ENCODE measurements at places on chromosomes 5 and 9.

DNA sequence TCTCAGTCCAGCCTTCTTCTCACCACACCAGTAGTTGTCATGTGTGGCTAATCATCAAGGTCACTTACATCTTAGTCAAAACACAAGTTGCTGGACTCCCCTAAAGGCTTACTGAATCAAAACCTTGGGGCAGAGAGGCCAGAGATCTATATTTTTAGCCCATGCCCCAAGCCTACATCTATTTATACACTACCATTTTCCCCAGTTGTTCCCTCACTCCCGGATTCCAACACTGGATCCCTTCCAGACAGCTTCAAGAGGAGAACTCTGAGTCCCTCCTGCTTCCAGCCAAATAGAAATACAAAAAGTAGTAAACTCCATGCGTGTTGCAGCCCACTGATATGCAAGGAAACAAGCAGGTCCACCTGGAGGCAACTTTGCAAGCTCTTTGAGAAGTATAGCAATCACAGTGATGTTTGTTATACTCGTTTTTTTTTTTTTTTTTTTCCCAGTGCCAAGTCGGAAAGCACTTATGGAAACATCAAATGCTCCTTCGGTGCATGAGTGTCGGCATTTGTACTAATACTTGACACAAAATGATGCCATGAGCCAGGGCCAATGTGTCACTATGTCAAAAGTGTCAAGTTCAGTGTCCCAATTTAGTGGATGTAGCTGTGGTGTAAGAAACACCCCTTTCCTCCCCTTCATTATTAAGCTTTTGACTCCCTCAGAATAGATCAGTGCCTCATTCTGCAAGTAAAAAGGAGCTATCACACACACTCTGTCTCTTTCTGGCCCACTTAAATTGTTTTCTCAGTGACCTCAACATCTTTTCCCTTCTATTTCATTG lies 594.2 kb upstream of the SGCD start:
- DNase-seq: no peak

DNA sequence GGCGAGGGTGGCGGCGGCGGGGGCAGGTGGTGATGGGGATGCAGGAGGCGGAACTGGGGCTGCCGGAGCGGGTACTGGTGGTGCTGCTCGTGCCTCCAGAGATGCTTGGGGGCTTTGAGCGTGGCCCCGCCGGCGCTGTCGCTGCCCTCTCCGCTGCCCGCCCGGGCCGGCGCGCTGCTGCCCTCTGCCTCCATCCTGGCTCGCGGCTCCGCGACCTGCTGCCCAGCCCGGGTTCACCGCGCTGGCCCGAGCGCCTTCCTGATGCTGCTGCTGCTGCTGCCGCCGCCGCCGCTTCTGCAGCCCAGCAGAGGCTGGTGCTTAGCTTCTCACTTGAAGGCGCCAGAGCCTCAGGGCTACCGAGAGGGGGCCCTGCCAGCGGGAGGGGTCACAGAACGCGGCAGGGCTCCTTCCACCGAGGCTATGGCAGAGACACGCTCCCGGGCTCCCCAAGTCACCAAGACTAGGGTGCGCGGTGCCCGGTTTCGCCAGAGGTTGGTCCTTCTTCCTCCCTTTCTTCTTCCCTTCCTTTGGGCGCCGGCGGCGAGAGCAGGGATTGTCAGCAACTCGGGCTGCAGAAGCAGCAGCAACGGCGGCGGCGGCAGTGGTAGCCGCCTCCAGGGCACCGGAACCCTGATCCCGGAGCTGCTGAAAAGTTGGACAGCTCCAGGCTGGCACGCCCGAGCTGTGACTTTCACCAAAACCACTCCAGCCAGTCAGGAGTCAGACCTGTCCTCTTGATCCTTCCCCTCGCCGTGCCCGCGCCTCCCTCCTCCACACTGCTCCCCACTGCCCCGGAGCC lies at the start of gene PDE4D:
TSS of gene PDE4D (minus strand) at position 298 of the 799 bp plus-strand sequence.
- DNase-seq: no peak

DNA sequence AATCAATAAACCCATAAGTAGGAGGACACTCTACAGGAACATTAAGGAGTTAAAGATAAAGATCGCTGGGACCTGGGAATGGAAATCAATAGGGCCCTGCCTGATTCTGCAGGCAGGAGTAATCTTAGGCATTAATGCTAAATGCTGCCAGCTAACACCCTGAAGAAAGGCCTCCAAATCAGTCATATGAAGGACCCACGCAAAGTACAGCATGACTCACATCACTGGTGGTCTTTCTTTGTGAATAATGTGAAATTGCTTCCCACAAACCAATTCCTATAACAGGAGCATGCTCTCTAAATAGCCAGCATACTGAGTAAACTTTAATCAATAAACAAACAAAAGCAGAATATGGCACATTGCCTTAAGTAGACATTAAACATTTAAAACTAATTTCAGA lies 172.3 kb downstream of the SEMA5A start:
- DNase-seq: no peak

DNA sequence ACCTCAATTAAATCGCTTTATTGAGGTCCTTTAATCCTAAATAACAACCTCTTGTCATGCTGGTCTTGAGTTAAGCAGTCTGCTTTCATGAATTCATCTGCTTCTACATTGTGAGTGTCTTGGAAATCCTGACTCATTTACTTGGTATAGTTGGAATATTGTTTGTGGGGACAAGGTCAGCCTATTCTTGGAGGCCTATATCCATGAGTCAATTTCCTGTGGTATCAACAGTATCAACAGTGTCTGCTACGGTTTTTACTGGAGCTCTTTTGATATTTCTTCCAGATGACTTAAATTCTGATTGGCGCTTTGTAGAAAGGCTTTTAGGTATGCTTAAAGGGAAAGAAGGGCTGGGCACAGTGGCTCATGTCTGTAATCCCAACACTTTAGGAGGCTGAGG lies 71.2 kb upstream of the PARP8 start:
- no peak for DNase-seq

DNA sequence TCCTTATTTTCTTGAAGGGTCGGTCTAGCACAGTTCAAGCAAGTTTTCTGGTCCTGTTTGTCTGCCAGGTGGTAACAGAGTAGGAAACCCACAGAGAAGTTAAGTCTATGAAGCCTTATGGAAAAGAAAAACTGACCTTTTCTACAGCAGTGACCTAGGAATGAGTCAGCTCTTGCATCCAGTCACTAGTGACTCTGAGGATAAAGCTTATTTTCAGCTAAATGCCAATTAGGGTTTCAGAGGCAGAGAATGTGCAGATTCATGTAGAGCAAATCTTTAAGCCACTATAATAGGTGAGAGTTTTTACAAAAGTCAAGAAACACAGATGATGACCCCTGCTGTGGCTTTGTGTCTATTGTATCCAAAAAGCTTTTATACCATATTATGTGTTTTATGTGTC lies 100.7 kb downstream of the CWC27 start:
- no peak for DNase-seq

GRCh38 chr5:179875741-179876609 lies 17.4 kb upstream of the MRNIP start:
- no peak for DNase-seq

DNA sequence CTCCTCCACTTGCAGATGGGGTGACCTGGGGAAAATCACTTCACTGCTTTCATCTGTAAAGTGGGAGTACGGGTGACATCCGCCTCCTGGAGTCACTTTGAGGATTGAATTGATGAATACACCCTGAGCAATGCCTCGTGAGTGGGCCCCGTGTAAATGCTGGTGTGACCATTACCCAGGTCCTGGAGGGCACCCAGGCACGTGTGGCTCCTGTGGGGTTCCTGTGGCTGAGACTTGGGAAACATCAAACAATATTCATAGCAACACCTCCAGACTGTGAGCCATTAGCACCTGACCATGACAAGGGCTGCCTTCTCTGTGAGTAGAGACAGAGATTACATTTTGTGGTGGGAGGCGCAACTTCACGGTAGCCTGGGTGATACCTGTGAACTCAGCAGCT lies 11.4 kb downstream of the MRPL36 start:
- DNase-seq: no peak

- no peak for DNase-seq
These were observed 131.3 kb downstream of the ZDHHC21 start for GRCh38 chr9:14561929-14562405.

DNA sequence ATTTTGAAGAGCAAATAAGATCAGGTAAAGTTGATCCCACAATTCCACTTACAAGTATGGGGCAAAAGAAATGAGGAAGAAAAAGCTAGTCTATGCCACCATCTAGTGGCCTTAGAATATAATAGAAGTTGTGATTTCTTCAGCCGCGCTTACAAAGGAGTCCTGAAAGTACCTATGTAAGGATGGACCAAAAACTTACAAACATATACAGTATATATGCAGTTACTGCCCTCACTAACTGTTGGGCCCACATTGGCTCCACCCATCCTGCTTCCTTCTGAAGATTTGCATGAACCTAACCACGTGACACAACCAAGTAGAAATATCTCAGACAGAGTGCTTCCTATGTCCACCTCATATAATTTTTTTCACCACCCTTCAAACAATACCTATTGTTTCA lies 11.7 kb upstream of the OR13D1 start:
- no peak for DNase-seq

DNA sequence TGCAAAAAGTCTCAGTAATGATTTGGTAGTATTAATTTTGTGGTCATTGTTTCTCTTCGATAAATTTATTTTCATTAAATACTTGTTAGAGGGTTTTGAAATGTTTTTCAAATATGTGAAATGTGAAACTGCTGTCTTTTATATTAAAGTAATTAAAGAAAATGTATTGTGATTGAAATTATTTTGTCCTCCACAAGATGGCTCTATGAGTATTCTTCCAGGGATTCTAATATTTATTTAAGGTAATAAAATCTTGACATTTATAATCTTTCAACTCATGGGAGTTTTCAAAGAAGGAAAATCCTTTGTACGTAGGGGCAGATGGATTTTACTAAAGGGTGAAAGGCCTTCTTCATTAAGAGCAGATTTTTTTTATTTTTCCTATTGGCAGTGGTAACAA lies 19.3 kb downstream of the ISOC1 start:
- no peak for DNase-seq

DNA sequence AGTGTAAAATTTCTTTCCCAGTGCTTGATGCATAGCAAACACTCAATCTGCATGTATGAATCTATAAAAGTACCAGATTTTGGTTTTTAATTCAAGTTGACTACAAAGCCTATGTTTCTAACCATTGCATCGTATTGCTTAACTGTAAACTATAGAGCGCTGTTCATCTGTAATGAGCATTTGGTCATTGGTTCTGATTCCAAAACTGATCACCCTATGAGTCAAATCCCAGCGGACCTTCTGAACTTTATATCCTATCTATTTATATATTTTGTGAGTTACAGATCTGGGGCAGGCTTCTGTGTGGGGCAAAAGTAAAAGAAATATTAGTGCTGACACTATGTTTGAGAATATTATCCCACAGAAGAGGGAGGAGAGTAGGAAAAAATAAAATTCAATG lies 305.7 kb upstream of the TNC start:
- DNase-seq: no peak

GRCh38 chr9:17613758-17614157 lies 34.9 kb downstream of the SH3GL2 start:
- no peak for DNase-seq

DNA sequence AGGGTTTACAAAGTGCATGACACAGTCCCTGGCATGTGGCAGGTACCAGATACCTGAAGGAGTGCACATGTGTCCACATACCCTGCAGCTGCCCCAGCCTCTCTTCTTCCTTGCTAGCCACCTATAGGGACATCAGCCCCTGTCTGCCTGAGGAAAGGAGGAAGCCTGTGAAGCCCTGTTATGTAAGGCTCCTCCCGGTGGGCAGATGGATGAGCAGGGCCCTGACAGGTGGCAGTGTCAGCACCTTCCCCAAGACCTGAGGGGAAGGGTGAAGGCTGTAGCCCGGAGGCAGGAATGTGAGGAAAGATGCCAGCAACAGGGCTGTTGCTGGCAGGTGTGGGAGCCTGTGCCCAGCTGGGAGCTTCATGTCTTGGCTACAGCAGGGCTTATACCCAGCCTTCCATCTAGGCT lies 21.7 kb downstream of the TCF7 start:
- no peak for DNase-seq

GRCh38 chr5:124239572-124239971 lies 506.9 kb downstream of the ZNF608 start:
- no peak for DNase-seq

- DNase-seq: no peak
These were observed 196.5 kb downstream of the SNX18 start for GRCh38 chr5:54713923-54714581.

- DNase-seq: no peak
These were observed 97.5 kb downstream of the PIP5K1B start for GRCh38 chr9:68802525-68803015.

DNA sequence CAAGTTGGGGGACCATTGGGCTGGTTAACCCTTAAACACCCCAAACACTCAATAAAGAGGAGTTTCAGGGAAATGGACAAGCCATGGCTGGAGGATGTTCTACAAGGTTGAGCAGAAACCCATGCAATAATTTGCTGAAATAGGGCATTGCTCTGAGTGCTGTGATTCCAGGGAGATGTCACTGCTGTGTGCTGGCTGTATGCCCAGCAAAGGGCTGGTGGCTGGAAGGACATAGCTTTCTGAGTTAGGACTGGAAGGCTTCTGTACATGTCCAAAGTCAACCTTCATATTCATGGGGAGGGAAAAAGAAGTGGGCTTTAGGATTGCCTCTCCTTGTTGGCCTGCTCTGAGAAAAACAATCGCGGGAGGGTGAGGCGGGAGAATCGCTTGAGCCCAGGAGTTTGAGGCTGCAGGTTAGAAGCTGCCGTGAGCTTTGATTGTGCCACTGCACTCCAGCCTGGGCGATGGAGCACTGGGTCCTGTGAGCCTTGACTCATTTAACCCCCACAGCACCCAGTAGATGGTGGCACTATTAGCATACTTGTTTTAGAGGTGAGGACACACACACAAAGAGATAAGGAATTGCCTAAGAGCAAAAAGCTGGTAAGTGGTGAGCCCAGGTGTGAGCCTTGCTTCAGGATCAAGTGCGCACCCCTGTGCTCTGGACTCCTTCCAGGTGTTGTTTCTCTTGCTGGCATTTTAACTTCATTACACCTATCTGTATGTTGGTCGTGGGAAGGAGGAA lies 20.4 kb downstream of the IL12B start:
- no peak for DNase-seq

DNA sequence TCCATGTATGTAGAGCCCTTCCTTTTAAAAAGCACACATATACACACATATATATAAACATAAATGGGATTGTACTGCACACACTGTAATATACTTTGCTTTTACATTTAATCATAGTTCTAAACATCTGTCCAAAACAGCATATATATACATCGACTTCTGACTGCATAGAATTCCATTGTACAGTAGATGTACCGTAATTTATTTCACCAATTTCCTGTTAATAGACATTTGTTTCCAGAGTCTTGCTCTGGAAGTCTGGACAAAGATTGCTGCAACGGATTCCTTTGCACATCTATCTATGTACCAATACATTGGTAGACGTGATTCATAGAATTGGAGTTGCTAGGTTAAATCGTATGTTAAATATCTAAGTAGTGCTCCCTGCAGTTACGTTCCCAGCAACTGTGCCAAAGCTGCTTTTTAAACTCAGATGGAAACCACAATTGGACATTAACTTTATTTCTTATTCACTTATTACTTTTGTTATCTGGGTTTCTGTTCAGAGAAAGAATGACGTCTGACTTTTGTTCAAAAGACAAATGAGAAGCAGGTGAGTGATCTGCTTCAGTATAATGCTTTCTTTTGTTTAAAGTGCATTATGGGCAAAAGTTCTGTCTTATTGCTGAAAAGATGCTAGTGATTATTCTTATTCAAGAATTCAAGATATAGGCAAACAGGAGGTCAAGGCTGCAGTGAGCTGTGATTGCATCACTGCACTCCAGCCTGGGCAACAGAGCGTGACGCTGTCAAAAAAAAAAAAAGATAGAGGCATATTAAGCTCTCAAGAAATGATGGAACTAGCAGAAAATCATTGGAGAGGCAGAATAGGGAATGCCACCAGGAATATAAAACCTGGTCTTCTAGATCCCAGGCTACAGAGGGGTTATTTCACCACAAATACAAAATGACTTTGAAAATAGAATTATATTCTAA lies 138.2 kb downstream of the FGF1 start:
- DNase-seq: no peak

- no peak for DNase-seq
These were observed 125.5 kb downstream of the GABRB2 start for GRCh38 chr5:161421067-161421466.

Data from stimulated activated naive CD4-positive, alpha-beta T cell treated with Interleukin-2 at 50 U/mL for 16 hours (primary cell).